Lower leg skin (tissue), 4 donors: ENCODE measurements at places on chromosomes 11 and 22.

- peak; percentile 26 for DNase-seq
Measured at GRCh38 chr22:19352766-19353165, 61.2 kb upstream of the CLTCL1 start.

- no peak for DNase-seq
Measured at GRCh38 chr11:26778000-26778757, 56.3 kb upstream of the SLC5A12 start.

DNA sequence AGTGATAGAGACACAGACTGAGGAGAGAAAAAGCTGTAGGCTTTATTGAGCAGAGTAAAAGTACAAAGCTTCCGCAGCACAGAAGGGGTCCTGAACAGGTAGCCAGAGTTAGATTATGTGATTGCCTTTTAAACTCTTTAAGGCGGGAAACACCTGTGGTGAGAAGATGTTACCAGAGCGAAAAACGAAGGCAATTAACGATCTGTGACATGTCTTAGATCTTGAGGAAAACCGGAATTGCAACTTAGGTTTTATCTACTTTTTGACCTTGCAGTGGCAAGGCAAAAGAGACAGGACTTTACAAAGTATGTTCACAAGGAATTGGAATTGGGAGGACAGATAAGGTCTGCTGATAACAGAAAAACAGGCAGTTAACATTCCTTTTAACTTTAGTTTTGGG lies 493.6 kb upstream of the FAT3 start:
- DNase-seq = no peak

DNA sequence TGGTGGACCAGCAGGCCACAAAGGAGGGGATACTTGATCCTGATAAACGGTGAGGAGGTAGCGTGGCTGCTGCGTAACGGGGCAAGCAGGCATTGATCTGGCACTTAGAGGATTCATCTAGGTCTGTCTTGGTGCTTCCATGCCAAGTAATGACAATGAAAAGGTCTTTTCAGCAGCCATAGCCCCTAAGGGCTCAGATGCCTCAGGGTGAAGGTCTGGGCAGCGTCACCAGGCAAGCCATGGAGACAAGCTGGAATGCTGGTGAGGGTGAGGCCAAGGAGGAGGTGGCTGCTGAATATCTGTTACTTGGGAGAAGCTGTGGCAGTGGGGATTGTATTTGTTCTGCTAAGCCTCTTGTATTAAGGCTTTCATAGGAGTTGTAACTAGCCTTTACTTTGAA lies 4.8 kb upstream of the CHKB start:
- DNase-seq = no peak

DNA sequence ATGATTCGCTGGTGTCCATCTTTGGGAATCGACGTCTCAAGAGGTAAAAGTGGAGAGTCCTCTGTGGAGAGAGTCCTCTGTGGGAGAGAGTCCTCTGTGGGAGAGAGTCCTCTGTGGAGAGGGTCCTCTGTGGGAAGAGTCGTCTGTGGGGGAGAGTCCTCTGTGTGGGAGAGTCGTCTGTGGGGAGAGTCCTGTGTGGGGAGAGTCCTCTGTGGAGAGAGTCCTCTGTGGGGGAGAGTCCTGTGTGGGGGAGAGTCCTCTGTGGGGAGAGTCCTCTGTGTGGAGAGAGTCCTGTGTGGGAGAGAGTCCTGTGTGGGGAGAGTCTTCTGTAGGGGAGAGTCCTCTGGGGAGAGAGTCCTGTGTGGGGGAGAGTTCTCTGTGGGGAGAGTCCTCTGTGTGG lies 3.1 kb downstream of the PRDX5 start:
- no peak for DNase-seq

DNA sequence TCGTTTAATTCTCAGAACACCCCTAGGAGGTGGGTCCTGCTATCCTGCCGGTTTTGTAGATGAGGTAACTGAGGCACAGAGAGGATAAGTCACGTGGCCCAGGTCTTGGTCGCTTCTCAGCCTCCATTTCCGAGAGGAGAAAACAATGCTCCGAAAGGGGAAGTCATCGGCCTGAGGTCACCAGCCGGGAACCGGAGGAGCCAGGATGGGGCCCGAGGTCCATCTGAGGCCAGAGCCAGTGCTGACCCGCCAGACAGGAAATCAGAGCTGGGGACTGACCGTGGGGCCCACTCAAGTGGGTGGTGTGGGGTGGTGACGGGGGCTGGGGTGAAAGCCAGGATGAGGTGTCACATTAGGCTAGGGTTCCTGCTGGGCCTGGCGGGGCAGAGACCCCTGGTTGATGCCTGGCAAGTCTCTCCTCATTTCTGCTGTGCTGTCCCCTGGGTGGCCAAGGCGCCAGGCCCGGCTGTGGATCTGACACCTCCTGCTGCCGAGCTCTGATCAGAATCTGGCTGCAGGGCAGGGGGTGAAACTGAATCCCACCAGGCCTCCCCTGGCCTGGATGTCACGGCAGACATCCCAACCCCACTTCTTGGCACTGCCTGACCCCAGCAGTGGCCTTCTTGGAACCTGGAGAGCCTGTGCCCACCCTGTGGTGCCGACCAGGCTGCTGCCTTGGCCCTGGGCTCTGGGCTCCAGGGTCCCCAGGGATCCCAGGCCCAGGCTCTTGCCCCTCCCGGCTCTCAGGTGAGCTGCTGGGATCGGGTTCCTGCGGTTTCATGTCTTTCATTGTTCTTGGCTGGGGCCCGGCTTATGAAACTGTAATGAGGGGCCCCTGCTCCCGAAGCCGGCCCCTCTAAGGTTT lies 12.0 kb downstream of the TRIOBP start:
- DNase-seq = no peak

DNA sequence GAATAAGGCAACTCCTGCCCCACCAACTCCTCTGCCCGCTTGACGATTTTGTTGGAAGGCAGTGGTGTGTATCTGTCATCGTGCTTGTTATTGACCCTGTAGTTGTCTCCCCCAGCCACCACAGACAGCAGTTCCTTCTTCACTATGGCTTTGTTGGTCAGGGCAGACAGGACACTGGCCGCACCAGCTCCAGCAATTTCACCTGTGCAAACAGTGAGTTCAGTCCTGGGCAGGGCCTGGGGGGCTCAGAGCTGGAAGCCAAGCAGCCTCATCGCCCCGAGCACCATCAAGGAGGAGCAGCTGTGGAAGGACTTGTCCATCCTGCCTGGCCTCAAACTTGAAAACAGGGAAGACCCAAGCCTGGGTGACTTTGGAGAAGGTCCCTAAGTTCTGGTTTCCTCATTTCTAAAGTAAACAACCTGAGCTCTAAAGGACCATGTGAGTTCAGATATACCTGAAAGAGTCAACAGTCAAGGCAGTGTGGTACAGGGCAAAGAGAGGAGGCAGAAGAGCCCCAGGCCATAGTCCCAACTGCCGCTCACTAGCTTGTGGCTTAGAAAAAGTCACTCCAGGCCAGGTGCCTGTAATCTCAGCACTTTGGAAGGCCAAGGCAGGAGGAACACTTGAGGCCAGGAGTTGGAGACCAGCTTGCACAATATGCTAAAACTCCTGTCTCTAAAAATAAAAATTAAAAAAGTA lies 4.6 kb downstream of the PLAAT2 start:
- peak; percentile 63 for DNase-seq

DNA sequence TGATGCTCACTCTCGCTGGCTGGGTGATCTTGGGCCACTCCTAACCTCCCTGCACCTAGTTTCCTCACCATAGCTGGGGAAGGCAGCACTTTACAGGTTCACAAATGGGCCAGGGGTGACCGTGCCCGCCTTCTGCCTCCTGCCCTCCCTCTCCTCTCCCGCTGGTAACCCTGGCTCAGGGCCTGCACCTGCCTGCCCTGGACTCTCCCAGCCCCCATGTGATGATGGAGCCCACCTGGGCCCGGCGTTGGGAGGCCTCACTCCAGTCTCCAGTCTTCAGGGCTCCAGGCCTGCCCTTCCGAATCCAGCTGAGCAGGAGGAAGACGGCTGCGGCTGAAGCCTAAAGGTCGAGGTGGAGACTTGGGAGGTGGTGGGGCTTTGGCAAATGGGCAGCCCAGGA lies 152.9 kb downstream of the CACNA1I start:
- DNase-seq = peak; percentile 73

DNA sequence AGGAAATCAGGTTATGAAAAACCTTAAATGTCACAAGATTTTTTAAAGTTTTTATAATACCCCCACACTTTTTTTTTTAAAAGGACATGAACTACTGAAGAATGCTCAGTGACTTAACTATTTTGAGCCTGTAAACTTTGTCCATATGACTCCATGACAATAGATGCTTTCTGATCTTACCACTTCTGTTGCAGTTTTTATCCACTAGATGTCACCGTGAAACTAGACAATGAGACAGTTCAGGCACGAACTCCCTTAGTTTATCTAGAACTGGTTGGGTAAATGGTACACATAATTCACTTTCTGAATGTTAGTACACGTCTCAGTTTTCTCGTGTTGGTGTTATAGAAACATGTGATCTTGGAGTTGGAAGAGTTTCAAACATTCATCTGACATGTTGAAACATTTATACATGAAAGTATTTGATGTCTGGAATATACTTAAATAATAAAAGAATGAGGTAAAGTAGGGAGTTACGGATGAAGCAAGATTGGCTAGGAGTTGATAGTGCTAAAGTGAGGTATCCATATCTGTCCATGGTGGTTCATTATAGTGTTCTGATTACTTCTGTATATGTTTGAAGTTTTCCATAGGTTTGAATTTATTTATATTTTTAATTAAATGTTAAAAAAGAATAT lies 8.1 kb downstream of the CCDC15 start:
- no peak for DNase-seq

DNA sequence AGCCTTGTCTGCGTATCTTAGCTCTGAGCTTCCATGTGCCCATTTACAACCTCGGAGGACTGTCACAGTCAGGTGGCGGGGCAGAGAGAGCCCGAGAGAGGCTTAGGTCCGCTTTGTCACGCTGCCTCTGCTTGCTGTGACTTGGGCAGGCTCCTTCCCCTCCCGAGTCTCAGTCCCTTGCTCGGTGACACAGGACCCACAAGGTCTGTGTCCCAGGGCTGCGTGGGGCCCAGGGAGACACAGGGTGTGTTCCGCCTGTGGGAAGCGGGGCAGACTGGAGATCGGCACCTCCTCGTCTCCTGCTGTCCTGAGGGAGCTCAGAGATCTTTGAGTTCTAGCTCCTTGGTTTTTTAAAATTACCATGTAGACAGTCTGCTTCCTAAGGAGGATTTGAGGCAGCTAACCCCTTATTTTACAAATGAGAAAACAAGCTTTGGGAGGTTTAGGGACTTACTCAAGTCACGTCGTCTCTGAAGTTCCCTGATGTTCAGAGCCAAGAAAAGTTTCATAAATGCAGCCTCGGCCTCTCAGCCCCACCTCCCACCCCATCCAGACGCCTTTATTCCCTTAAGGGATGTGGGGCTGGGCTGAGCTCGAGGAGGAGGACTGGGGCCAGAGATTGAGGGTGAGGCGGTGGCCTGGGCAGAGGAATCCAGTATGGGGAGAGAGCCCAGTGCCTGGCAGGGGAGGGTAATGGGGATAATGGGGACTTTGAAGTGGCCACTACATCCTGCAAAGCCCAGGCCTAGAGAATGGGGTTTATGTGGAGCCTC lies 103.6 kb downstream of the NECTIN1 start:
- no peak for DNase-seq

GRCh38 chr22:45584121-45584570 lies 81.5 kb downstream of the FBLN1 start:
- no peak for DNase-seq

GRCh38 chr11:78069465-78069864 lies 5.8 kb downstream of the THRSP start:
- DNase-seq = no peak

- DNase-seq = no peak
Measured at GRCh38 chr11:73995731-73996130, 13.1 kb upstream of the UCP2 start.

GRCh38 chr11:3156282-3156660 lies 8.8 kb downstream of the OSBPL5 start:
- no peak for DNase-seq

DNA sequence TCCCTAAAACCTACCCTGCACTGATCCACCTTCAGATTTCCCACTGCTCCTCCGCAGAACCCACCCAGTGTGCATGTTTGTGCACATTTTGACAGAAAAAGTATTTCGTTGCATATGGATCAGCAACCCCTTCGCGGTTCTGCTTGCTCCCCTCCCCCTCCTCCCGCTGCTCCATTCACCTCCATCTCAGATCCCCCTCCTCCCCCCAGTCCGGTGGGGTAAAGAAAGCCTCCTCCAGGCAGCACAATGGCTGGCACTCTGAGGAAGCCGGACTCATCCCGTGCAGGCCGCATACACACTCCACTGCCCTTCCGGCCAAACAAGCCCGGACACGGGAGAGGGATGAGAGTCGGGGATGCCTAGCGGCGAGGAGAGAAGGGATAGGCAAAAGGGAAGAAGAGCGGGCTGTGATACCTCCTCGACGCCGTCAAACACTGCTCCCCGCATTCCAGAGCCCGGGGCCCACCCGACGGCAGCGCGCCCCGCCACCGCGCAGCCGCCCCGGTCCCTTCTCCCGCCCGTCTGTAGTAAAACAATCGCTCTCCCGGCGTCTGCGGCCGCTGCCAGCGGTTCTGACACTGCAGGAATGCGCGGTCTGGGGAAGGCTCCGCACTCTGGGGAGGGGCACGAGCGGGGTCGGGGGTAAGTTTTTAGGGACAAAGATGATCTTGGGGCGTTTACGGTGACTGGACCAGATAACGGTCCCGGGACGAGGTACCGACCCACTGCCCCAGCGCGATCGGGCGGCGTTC lies 915 bp downstream of the FEZ1 start:
- DNase-seq = no peak
